ENCODE measurements at places on chromosomes 2 and 18. TPM values are rescaled to one million over a fixed set of nuclear protein-coding genes. Genes with fewer than 3 reads are reported as not detected.

The UBE2E3 gene
- 63.8 TPM for total RNA-seq

The TANC1 gene
- total RNA-seq, result 30.3 TPM

The IL37 gene
- not detected for total RNA-seq

The SATB2 gene
- total RNA-seq, result 3.1 TPM
